ENCODE measurements at places on chromosomes 4 and X.

DNA sequence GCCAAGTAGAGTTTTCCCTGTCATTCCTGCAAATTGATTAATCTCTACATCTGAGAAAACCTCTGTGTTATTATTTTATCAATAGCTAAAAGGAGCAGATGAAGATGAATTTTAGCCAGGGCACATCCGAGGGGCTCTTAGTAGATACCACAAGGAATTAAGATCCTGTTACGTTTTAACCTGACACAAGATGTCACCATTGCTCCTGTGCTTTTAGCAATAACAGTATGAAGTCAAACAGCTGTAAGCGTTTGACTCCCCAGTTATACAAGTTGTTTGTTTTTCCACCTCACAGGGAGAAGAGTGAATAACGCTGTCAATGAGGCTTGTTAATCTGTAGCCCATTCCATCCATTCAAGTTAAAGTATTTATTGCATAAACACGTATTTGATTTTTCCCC lies 76.0 kb upstream of the AP1S2 start:
- no peak for DNase-seq

GRCh38 chr4:15653864-15654592 lies 1.1 kb downstream of the FBXL5 start:
- no peak for DNase-seq

DNA sequence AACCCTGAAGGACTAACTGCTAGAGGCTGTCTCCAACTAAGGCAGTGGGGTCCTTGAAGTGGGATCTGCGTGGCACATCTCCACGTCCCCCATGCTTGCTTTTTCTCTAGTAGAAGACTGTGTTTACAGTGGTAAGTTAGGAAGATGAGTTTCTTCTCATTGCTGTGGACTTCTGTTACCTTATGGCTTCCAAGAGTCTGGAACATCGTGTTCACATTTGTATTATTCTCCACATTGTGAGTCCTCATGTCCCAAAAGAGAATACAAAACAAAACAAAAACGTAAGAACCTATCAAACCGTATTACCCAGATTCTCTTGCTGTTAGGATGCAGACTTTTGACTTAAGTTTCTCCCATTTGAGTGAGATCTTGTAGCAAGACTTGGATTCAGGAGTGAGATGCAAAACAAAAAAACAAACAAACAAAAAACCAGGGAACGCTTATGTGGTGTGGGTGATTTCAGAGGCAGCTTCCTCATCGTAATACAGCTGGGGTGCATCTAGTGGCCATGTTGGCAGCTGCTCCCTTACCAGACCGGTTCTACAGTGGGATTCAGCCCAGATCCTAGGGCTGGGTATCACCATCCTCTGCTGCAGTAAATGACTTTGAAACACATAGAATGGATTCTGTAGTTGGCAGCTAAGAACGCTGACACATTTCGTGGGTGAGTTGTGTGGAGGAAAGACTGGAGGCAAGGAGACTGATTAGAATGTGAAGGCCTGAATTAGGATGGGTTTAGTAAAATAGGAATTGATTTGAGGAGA lies 41.3 kb downstream of the TMEM131L start:
- DNase-seq: no peak

GRCh38 chr4:183469285-183469684 lies 24.8 kb downstream of the CDKN2AIP start:
- DNase-seq: no peak

DNA sequence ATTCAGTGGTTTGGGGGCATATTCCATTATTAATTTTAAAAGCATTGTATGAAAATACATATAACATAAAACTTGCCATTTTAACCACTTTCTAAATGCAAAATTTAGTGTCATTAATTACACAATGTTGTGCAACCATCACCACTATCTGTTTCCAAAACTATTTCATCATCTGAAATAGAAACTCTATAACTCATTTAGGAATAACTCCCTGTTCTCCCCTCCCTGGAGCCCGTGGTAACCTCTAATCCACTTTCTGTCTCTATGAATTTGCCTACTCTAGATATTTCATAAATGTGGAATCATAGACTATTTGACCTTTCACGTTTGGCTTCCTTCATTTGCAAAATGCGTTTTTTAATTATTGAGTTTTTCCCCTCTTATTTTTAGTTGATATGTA lies 101.4 kb upstream of the GPC4 start:
- no peak for DNase-seq

DNA sequence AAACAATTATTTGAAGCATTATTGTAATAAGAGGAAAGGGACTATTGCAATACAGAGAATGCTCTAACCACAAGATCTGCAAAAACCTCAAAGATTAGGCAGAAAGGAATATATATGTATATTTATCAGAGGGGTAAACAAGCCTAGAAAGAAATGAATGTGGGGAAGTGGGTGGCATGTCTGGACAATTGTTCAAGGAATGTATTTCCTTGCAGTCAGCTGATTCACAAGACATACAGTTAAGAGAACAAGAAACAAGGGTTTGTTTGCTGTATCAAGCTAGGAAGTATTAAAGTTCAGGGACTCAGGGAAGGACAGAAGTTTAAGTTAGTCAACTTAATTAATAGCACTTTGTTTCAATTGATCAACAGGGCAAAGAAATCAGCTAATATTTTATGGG lies 514.7 kb downstream of the CENPC start:
- no peak for DNase-seq

DNA sequence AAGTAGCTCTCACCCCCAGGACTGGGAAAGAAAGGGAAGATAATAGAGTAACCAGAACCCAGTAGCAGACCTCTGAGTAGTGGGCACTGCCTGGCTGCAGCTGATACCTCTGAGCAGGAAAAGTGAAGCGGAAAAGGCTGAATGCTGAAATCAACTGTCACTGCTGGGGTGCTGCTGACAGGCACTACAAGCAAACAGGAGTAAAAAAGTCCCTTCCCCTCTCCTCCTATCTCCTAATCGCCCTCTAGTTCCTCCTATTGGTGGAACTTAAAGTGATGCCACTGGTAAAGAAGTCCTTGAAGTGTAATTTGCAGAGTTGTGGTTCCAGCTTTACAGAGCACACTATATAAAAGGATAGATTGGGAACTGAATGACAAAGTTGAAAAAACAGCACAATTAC lies 32.8 kb upstream of the GLRB start:
- no peak for DNase-seq

DNA sequence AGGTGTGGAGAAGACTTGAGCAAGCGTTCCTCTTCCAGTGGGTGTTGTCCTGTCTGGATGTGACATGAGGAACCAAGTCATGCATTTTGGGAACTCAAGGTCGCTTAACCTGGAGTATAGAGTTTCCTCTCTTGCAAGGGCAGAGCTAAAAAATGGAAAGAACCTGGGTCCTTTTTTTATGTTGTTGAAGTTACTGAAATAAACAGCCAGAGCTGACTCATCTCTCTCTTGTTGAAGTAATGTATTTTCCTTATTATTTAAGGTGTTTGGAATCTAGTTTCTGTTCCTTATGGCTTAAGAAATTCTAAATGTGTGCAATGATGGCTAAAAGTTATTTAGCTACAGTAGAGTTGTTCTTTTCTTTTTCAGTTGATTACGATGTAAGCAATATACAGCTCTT lies 314.5 kb downstream of the CAMK2D start:
- DNase-seq: no peak

- no peak for DNase-seq
Observed at GRCh38 chr4:85967872-85968271, 392.0 kb downstream of the MAPK10 start.

- no peak for DNase-seq
Observed at GRCh38 chr4:139776235-139776634, 110.6 kb downstream of the MGST2 start.

DNA sequence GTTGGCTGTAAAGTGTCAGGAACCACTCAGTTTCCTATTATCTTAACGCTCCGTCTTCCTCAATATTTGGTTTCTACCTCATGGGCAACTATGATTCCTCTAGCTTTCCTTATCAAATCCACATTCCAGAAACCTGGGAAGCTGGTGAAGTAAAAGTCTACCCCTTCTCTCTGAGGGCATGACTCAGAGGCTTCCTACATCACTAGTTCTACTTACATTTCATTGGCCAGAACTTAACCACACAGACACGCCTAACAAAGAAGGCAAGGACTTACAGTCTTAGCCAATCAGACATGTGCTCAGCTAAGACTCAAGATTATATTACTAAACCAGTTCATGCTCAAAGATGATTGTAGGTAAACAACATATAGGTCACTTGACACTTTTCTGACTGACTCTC lies 30.4 kb downstream of the COX7B2 start:
- no peak for DNase-seq

DNA sequence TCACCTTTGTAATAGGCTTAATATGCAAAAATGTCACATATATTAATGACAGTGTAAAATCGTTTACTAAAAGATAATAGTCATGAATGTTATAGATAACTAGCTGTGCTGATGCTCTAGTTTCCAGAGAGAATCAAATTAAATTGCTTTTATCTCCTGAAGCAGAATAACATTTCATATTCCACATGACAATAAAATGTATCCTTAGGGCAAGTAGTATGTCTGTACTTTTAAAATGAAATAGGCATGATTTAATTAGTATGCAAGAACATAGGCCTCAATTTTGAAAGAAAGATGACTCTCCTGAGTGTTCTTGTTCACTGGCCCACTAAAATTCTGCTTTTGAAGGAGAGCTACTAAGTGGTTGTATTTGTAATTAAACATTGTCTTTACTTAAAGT lies 1027.0 kb downstream of the ARAP2 start:
- DNase-seq: no peak

- DNase-seq: no peak
Observed at GRCh38 chrX:129600981-129601424, 53.8 kb downstream of the APLN start.

- DNase-seq: no peak
Observed at GRCh38 chr4:113603911-113604310, 157.6 kb downstream of the CAMK2D start.

GRCh38 chr4:149047368-149047767 lies 605.2 kb upstream of the NR3C2 start:
- DNase-seq: no peak

DNA sequence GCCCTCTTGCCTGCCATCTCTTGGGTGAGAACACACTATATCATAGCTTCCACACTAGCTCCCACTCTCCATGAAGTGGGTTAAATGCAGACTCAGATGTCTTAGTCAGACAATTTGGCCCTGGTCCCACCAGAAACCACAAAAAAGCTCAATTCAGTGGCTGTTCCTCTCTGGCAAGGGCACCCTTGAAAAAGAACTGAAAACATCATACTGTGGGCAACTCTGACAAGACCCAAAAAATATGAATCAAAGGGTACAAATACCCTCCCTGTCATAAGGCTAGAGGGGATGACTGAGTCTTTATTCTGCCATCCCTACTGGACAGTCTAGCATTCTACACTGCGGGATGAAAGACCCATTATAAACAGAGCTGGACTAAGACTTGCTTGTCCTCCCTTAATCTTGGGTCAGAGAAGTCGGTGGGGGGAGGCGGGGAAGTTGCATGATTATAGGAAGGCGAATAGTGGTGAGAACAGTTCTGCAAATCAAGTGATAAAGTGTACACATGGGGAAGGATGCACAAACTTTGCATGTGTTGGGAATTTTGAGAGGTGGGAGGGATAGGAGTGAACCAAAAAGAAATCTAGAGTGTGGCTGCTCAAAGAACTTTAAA lies 172.1 kb downstream of the OPHN1 start:
- DNase-seq: no peak

- DNase-seq: no peak
Observed at GRCh38 chrX:37640142-37640541, 45.4 kb upstream of the XK start.

DNA sequence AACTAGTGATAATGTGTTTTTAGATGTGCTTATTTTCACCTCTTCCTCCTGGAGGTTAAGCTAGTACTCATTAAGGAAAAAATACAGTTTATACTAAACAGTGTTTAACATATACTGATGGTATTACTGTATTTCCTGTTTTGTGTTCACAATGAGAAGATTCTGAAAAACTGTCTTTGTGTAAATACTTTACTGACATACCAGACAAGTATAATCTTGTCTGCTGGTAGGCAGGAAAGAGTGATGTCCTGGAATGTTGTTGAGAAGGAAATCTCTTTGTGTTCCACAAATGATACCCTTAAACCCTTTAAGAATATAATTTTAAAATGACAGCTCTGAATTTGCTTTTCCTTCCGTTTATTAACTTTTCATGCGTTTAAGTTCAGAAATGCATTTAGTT lies 205.5 kb upstream of the NUDT6 start:
- no peak for DNase-seq

- no peak for DNase-seq
Observed at GRCh38 chrX:63755892-63756291, 29.1 kb downstream of the ARHGEF9 start.

GRCh38 chr4:57125996-57126395 lies 15.8 kb upstream of the IGFBP7 start:
- no peak for DNase-seq

DNA sequence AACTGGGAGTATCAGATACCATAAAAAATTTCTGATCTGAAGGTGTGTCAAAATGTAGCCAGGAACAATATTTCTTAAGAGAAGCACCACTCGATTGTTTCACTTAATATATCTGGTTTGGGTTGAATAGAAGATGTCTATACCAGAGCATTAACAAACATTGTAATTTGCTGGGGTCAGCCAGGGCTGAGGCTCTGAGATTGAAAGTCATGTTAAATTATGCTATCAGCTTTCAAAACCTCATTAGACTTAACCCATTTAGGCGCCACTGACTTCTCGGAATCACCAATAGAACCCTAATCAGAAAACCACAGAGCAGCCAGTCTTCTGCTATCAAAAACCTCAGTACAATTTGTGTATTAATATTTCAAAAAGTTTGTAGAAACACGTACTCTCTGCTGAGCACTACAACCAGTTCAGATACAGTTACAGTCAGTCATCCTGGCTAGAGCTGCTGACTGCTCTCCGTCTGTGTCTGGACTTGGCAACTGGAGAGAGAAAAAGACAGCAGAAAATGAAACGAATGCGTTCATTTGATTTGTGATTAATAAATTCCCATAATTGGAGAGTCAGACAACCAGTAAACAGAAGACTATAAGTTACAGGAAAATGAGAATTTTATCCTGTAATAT lies 848.6 kb upstream of the PABPC4L start:
- DNase-seq: no peak

- DNase-seq: no peak
Observed at GRCh38 chr4:54077812-54078211, 13.4 kb upstream of the CHIC2 start.

DNA sequence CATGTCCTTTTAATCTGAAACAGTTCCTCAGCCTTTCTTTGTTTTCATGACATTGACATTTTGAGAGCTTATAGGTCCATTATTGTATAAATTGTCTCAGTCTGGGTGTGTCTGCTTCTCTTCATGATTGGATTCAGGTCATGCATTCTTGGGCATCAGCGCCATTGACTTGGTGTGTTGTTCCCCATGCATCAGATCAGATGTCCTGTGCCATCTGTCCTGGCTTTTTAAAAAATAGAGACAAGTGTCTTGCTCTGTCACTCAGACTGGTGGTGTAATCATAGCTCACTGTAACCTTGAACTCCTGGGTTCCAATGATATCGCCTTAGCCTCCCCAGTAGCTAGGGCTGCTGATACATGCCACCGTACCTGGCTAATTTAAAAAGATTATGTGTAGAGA lies 55.7 kb downstream of the TBC1D14 start:
- no peak for DNase-seq

GRCh38 chr4:98887145-98887544 lies 41.8 kb downstream of the EIF4E start:
- no peak for DNase-seq

GRCh38 chrX:81586096-81586495 lies 384.2 kb downstream of the SH3BGRL start:
- DNase-seq: no peak

GRCh38 chrX:54045563-54046228 lies 1.4 kb upstream of the PHF8 start:
- no peak for DNase-seq

All from stimulated activated CD8-positive, alpha-beta memory T cell treated with anti-CD3 and anti-CD28 coated beads, Interleukin-15, amount 100 ng/mL, for 4 hours (primary cell).